T-helper 1 cell (primary cell): ENCODE measurements at places on chromosomes 11 and 22.

DNA sequence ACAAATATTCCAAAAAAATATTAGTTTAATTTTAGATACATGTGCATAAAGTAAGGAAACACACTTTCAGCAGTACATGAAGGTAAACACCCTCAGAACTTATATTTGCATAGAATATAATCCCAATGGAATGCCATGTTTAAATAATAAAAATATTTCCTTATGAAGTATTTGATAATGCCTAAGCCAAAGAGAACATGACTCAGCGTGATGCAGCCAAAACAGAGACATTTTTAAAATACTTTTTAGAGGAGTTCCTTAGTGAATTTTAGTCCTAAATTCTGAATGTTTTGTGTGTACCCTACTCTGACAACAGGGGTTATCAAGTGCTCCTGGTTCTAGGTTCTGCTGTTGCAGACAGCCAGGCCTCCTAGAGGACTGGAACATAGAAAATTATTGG, 39.1 kb upstream of the POU2AF2 start:
- DNase-seq = no peak

DNA sequence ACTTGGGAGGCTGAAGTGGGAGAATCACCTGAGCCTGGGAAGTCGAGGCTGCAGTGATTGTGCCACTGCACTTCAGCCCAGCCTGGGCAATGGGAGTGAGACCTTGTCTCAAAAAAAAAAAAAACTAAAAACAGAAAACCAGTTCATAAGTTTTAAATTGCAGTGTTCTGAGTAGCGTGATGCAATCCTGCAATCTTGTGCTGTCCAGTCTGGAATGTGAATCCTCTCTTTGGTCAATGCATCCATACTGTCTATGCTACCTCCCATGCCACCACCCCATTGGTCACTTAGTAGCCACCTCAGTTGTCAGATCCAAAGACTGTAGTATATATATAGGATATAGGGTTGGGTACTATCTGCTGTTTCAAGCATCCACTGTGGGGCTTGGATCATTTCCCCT, 11.1 kb downstream of the YAP1 start:
- DNase-seq = no peak

DNA sequence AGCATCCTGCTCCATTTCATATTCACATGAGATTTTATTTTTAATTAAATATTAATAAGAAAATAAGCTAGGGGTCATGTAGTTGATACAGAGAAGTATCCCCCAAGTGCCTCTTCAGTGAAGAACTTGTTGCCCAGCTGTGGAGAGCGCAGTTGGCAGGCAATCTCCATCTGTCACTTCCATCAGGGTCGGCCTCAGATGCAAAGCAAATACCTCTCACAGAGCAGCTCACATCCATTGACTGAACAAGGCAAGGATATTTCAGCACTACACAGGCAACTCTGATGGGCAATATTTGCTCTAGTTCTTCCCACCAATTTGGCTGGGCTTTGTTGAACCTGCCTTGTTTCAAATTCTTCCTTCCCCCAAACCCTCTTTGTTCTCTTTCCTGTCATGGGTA, 129.4 kb downstream of the NOX4 start:
- DNase-seq = no peak

GRCh38 chr11:107713009-107713408, 1.2 kb upstream of the SLN start:
- DNase-seq = no peak

GRCh38 chr11:74826901-74827300, 78.3 kb downstream of the RNF169 start:
- DNase-seq = no peak

GRCh38 chr11:72635309-72635915, 38.8 kb downstream of the PDE2A start:
- DNase-seq = no peak

GRCh38 chr22:32795214-32795596, 6.3 kb upstream of the TIMP3 start:
- DNase-seq = no peak

GRCh38 chr11:86625981-86626380, 46.4 kb downstream of the ME3 start:
- no peak for DNase-seq

- DNase-seq = no peak
Measured at GRCh38 chr11:17594686-17595192, 47.7 kb downstream of the OTOG start.

- DNase-seq = no peak
Measured at GRCh38 chr11:72423840-72424239, 10.5 kb downstream of the CLPB start.

- DNase-seq = no peak
Measured at GRCh38 chr22:40285513-40285912, 60.8 kb upstream of the ADSL start.

DNA sequence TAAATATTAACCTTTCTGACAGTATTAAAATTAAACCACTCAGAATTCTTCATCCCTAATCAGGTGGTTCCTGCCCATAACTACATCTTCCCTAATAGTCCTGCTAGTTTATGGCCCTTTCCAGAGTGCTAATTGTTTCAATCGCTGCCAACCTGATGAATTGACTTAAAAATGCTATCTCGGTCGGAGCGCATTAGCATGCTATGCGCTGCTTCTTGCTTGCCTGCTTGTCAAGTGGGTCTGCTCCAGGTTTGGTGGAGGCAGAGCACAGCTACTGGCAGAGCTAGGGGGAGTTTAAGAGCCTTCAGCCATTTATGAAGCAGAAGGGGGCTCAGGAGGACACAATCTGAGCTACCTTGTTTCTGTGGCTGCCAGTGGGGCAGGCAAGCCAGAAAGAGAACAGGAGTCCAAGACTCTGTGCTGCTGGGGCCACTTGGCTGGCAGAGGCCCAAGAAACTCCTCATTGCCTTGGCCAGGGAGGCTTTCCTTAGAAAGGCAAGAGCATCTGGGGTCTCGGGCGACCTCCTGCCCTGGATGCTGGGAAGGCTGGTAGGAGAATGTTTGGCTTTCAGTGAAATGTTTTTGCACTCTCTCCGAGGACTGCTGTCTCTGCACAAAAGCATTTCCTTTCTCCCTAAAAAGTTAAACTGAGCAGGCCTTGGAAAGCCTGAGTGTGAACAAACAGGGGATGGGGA, 62.1 kb upstream of the PHOX2A start:
- DNase-seq = no peak

DNA sequence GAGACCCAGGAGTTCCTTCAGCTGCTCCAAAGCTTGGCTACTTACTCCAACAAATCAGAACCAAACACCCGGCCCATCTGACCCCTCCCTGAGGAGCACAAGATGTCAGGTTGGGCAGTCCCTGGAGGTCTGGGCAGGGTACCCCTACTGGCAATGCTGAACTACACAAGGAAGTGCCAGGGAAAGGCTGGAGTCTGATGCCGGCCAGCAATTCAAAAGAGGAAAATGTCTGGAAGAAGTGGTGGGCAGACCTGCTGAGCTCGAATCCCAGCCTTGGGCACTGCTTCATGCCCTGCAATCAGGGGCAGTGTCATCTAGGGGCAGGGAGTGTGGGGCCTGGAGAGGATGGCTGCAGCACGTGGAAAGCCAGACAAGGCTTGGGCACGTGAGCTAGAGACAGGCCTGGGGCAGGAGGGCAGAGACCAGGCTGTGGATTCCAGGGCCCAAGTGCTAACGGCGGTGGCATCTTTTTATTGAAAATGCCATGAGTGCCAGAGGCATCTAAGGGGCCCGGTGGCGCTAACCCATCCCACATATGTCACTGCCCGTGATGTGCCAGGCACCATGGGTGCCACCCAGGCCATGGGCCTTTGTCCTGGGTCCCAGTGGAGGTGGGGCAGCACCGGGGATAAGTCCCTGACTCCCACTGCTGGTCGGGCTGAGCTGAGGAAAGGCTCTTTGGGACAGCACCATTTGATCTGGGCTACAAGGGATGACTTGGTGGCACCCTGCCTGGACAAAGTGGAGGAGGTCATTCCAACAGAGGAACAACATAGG, 97.9 kb upstream of the PITPNB start:
- DNase-seq = no peak

DNA sequence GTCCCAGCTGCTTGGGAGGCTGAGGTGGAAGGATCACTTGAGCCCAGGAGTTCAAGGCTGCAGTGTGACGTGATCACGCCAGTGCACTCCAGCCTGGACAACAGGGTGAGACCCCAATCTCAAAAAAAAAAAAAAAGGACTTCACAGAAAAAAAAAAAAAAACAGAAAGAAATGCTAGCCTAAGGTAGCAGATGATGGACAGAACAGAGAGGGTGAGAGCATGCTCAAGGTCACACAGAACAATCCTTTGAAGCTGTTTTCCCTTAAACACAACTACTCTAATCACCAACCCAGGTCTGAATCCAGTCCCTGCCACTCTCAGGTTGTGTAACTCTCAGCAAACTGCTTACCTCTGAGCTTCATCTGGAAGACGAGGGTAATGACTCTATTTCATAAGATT, 9.7 kb downstream of the ZMAT5 start:
- DNase-seq = no peak

- DNase-seq = no peak
Measured at GRCh38 chr11:118988280-118988679, 9.7 kb upstream of the CENATAC start.

- DNase-seq = no peak
Measured at GRCh38 chr11:120633616-120634393, 122.3 kb downstream of the GRIK4 start.

- DNase-seq = no peak
Measured at GRCh38 chr11:14373941-14374646, 15.1 kb upstream of the RRAS2 start.
